ENCODE measurements at places on chromosomes 5 and 9.
A peak's percentile ranks its signal among the peaks of the same experiment; 100 is the strongest.

DNA sequence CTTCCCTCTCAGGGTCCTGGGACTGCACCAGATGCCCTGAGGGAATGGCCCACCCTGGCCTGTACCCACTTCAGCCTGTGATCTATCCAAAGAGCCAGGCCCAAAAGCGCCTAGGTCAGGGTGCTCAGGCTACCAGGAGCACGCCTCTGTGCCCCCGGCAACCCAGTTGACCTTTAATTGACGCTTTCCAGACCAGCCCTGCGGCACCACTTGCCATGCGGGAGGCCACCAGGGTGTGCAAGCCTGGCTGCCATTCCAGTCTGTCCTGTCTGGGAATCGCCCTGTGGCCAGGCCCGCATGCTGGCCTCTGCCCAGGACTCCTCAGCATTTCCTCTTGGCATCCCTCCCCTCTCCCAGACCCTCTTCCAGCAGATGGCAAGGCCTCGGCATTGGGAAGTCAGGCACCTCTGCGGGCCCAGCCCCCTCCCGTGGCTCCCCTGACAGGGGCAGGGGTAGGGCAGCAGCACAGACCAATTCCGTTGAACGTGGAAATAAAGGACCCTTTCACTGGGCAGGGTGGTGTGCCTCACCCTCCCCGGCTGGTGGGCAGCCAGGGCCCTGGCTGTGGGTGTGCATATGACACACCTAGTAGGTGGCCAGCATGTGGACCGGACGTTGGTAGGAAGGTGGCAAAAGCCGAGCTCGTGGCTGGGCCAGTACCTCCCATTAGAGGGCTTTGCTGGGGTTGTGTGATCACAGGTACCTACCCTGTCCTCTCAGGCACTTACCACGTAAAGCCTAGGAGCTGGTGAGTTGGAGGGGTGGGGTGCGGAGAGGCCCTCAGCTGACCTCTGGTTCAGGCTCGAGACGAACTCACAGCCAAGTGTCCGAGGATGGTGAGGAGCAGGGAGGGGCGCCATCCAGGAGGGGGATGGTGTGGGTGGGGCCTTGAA lies 3.5 kb upstream of the AIF1L start:
- no peak for DNase-seq

- peak; percentile 48 for DNase-seq
Observed at GRCh38 chr5:32489791-32490562, 45.4 kb upstream of the ZFR start.

GRCh38 chr5:23389291-23390101 lies 117.9 kb upstream of the PRDM9 start:
- no peak for DNase-seq

- DNase-seq, result no peak
Observed at GRCh38 chr5:9316733-9317132, 229.1 kb downstream of the SEMA5A start.

DNA sequence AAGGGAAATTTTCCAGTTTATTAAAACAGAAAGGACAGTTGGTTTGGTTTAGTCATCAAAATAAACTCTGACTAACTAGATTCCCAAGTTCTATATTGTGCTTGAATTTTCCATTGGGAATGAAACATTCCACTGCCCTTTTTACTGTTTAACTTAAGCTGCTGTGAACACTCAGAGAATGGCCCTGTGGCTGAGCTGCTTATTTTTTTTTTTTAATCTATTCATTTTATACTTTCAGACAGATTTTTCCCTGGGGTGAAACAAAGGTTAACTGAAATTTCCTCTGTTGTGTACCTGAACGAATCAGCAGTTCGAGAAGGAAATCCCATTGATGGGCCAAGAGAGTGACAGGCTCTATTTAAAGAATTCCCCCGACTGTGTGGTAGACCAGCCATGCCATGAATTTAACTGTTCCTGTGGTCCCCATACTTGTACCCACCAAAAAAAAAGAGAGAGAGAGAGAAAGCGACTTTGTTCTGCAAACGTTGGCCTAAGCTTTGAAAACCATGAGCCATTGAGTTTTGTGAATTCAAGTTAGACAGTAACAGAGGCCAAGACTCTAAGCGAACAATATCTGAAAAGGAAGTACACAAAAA lies 138.7 kb upstream of the GRHPR start:
- no peak for DNase-seq

DNA sequence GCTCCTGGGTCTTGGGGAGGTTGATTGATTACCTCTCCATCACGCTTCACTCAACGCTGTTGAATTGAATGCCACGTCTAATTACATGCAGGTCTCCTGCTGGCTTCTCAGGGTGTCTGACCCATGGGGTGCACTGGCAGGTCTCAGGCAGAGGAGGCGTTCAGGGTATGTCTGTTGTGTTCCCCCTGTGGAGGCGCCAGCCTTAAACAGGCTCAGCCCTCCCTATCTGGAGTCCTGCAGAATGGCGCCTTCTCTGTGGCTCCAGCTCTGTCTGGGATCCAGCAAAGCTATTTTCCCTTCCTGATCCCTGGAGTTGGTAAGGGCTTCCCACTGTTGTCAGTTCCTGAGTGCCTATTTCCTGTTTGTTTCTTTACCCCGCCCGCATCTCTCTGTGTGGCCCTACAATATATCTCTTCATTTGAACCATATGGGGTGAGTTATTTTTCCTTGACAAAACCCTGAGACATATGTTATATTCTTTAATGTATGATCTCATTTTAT lies 150.0 kb downstream of the NTRK2 start:
- no peak for DNase-seq

- no peak for DNase-seq
Observed at GRCh38 chr5:138824516-138824915, 50.6 kb downstream of the LRRTM2 start.

GRCh38 chr9:107674721-107675277 lies 185.2 kb upstream of the KLF4 start:
- no peak for DNase-seq

DNA sequence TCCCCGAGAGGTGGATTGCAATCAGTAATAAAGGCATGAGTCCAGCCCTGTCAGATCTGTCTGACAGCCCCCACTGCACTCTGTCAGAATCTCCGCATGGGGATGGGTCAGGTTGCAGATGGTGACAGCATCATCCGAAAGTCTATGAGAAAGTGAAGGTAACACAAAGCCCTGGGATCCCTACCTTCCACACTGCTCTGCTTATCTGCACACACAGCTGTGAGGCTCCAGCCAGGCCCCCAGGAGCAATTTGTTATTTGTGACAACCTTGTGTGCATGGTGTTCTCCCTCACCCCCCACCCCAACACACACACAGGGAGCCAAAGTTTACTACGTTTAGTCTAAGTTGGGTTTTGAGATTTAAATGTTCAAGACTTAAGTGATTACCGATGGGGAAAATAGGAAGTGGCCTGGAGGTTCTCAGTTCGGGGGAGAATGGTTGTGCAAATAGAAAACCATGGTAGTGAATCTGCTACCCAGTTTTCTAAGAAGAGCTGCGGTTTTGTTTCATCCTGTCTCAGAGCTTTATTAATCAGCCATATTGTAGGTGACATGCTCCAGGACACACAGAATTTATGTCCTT lies 92.7 kb downstream of the SV2C start:
- DNase-seq, result no peak

- no peak for DNase-seq
Observed at GRCh38 chr9:16873126-16873802, 2.8 kb upstream of the BNC2 start.

GRCh38 chr5:106113922-106114321 lies 1556.8 kb downstream of the EFNA5 start:
- DNase-seq, result no peak

DNA sequence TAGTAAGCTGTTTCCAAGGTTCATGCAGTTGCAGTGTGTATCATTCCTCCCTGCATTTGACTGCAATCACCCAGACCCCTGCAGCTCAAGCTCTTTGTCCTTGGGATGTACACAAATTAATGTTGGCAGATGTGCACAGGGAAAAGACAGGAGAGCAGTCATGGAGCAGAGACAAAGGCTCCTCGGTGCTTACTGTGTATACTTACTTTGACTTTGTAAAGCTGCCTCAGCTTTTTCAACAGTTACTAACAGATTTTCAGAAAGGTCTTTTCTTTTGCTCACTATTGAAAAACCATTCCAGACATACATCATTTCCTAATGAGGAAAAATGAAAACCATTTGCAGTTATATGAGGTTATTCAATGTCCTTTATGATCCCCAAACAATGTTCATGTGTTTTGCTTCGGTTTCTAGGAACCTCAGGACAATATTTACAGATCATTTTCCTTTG lies 124.9 kb downstream of the TTC39B start:
- DNase-seq, result no peak

DNA sequence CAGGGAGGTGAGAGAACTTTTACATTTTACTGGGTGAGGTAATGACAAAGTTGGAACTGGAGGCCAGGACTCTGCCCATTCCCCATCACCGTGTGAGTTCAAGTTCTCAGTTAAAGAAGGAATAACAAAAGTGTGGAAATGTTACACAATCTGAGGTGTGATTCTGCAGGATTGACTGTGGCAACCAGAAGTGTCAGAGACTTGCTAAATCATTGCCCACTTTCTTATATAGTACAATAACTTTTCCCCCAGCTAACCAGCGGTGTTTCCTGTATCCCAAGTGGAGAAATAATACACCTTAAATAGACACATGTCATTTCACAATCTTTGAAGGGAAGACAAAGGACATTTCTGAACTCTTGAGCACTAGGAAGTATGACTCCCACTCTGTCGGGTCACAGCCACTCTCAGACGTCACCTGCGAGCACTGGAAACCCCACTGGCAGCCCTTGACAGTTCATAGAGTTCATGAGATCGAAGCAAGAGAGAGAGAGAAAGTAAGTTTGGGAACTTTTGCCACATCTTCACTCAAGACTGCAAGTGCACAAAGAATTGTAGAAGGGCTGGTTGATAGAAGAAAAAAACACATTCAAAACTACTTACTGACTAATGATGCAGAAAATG lies 28.4 kb downstream of the PAX5 start:
- DNase-seq, result no peak

GRCh38 chr5:5979377-5979760 lies 399.0 kb downstream of the MED10 start:
- no peak for DNase-seq

DNA sequence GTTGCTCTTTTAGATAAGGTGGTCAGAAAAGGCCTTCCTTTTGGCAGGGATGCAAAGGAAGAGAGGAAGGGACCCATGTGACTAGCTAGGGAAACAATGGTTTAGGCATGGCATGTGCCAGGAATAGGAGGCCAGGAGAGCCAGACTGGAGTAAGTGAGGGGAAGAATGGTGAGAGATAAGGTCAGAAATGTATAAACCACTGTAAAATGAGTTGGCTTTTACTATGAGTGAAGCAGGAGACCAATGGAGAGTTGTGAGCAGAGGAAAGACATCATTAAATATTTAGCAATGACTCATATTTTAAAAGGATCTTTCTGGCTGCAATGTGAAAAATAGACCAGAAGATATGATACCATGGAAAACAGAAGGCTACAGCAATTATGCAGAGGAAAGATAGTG lies 50.9 kb downstream of the AP3B1 start:
- no peak for DNase-seq

- no peak for DNase-seq
Observed at GRCh38 chr9:12195456-12195855, 497.7 kb upstream of the TYRP1 start.

GRCh38 chr5:751496-751895 lies 33.0 kb downstream of the ZDHHC11B start:
- DNase-seq, result no peak

DNA sequence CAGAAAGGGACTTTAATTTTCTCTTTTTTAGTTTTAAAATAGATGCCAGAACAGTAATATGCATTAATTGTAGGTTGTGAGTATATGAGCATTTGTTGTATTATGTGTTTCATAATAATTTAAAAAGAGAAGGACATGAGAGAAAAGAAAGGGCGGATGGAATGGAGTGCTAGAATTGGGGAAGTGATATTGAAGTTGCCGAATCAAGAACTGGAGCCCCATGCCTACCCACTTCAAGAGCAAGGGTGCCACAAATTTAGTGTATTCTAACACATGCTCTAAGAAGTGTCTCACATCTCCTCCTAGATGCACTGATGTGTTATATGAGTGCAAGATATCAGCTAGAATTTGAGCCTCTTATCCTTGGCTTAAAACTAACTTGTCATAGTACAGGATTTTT lies 43.6 kb upstream of the FYB1 start:
- no peak for DNase-seq

- no peak for DNase-seq
Observed at GRCh38 chr5:75993183-75993582, 90.0 kb upstream of the SV2C start.

- peak; percentile 17 for DNase-seq
Observed at GRCh38 chr9:99231711-99232110, 9.6 kb downstream of the SEC61B start.

DNA sequence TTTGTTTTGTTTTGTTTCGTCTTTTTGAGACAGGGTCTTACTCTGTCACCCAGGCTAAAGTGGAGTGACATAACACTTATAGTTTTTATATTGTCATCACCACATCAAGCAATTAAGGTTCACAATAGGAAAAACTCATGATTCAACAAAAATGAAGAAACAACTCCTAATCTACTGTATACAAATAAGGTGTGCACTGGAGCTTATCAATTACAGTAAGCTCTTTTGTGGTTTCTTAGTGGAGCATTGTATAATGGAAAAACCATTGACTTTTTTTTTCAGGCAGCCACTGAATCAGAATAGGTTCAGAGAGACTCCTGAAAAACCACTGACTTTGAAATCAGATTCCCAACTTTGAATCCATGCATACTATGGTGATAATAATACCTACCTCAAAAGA lies 10.8 kb upstream of the PLIN2 start:
- no peak for DNase-seq

DNA sequence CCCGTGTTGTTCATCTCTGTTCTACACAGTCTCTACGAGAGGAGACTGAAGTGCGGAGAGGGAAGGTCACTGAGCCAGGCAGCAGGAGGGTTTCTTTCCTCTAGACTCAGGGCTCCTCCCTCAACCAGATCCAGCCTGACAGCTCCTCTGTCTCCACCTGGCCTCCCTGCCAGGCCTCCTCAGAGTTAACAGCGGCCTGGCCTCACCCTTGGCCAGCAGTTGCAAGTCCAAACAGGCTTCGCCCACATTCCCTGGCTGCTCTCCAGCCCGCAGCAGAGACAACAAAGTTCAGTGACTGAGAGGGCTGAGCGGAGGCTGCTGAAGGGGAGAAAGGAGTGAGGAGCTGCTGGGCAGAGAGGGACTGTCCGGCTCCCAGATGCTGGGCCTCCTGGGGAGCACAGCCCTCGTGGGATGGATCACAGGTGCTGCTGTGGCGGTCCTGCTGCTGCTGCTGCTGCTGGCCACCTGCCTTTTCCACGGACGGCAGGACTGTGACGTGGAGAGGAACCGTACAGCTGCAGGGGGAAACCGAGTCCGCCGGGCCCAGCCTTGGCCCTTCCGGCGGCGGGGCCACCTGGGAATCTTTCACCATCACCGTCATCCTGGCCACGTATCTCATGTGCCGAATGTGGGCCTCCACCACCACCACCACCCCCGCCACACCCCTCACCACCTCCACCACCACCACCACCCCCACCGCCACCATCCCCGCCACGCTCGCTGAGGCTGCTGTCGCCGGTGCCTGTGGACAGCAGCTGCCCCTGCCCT lies at the start of gene HRCT1:
Gene HRCT1, plus strand, starts transcription at position 291 of the 768 bp plus-strand sequence. Its CDS starts 86 bp downstream, at position 377.
- DNase-seq, result no peak

GRCh38 chr5:112245656-112246055 lies 173.4 kb downstream of the EPB41L4A start:
- DNase-seq, result no peak

DNA sequence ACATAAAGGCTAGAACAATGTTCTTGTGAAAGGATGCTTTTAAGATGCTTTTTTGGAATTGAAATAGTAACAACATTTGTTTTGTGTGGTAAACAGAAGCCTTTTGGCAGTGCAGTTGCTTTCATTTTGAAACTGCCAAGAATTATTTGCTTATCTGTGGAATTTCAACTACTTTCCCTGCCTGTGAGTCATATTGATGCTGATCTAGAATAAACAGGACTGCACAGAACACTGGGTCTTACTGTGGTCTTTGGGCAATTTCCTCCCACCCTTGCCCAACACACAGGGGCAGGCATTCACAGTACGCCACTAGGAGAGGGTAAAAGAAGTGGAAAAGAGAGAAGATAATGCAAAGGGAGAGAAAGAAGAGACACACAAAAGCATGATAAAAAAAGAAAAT lies 483.7 kb downstream of the ELAVL2 start:
- DNase-seq, result no peak
